ENCODE measurements at places on chromosomes 1 and 21.
A peak's percentile ranks its signal among the peaks of the same experiment; 100 is the strongest.

DNA sequence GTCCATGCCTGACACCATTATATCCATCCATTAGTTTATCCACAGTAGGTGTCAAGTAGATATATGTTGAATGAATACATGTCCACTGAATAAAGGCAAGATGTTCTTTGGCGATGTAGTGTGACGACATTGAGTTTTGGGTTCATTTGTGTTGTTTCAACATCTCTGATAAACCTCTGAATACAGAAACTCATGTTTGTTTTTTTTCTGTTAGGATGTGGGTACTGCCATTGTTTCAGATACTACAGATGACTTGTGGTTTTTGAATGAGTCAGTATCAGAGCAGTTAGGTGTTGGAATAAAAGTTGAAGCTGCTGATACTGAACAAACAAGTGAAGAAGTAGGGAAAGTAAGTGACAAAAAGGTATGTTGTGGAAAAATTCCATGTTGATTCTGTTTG, 28.1 kb downstream of the MDM4 start:
- DNase-seq: no peak

- no peak for DNase-seq
Observed at GRCh38 chr1:92957030-92957734, 4.1 kb downstream of the DIPK1A start.

DNA sequence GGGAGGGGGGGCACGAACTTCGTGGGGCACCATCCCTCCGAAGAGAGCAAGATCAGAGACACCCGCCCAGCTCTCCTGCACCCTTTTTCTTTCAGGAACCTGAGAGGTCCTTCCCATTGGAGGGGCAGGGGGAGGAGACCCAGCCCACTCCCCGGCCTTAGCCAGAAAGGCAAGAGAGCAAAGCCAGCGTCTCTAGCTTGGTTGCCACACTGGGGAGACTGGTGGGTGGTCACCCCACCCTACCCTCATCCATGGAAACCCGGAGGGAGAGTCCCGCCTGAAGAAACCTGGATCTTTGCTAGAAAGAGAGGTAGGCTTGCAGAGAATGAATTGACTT, 246 bp downstream of the ATP2B4 start:
- DNase-seq: no peak

DNA sequence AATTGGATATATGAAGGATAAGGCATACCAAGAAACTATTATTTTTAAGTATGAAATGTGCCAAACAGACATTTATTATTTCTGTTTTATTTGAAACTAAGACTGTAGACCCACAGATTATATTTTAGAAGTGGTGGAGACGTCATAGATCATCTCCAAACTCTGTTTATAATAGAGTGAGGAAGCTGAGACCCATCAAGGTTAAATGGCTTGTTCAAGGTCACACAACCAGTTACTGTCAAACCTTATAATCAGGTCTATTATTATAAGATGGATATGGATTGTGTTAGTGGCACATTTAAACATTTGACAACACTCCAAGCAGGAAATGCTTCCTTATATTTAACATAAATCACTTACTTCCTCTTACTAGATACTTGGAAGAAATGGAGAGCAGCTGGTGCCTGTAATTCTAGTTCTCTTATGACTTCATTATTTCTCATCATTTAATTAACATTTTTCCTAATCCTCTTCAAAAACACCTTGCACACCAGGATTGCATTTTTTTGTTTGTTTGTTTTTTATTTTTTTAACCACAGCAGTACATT, 117.0 kb downstream of the NEK7 start:
- DNase-seq: no peak

DNA sequence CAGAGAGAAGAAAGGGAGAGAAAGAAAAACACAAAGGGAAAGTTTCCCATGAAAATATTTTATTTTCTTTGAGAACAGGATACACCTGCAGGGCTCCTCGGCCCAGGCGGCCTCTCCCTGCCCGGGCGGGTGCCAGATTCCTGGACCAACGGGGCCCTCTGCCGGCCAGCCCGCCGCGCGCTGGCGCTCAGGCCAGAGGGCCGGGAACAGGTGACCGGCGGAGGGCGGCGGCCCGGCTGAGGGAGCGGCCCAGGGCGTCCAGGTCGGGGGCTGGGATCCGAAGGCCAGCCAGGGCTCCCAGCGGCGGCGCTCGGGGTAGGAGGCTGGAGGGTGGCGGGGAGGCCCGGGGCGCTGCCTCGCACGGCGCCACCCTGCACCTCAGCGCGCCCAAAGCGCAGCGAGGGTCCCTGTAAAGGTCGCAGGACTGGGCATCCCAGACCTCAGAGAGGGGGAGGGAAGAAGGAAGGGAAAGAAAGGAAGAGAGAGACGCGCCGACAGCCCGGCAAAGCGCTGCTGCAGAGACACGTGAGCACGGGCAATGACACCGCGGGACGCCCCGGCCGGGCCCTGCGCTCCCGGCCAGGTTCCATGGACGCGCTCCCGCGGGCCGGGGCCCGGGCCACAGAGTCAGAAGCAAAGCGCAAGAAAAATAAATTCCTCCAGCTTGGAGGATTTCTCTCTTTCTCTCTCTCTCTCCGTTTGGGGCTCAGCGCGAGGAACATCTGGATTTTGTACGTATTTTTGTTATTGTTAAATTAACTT, 927 bp downstream of the WNT9A start:
- peak; percentile 60 for DNase-seq

DNA sequence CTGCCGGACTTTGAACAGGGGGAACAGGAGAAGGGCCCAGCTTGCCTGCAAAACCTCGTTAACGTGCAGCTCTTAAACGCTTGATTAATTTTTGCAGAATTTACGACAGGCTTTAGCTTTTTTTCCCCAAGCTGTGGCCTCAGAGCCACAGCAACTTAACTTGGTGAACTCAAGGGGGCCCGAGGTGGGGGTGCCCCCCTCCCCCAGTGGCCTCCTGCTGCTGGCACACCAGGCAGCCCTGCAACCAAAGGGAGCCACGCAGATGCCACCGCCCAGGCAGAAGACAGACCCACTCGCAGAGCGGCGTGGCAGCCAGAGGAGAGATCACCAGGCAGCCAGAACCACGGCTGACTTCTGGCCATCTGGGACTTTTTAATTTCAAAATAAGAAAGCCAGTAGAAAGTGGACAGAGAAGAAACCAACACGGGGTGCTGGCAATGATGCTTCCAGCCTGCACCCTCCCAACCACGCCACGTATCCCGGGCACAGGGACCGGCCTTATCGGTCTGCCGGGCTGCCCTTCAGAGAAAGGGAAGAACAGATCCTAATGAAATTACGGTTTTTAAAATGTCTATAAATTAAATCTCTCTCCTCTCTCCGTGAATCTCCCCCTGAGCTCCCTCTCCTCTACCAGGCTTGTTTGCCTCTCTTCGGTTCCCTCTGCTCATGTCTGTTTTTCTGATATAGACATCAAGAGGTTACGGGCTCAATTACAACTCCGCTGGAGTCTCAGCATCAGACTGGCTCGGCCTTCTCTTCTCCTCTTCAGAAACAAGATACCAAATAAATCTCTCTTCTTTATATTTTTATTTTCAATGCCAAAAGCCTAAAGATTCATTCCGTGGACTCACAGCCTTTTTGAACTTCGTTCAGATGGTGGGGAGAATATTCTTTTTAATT, 6.4 kb downstream of the CASZ1 start:
- DNase-seq: no peak

GRCh38 chr1:232227306-232227705, 402.6 kb downstream of the SIPA1L2 start:
- no peak for DNase-seq

DNA sequence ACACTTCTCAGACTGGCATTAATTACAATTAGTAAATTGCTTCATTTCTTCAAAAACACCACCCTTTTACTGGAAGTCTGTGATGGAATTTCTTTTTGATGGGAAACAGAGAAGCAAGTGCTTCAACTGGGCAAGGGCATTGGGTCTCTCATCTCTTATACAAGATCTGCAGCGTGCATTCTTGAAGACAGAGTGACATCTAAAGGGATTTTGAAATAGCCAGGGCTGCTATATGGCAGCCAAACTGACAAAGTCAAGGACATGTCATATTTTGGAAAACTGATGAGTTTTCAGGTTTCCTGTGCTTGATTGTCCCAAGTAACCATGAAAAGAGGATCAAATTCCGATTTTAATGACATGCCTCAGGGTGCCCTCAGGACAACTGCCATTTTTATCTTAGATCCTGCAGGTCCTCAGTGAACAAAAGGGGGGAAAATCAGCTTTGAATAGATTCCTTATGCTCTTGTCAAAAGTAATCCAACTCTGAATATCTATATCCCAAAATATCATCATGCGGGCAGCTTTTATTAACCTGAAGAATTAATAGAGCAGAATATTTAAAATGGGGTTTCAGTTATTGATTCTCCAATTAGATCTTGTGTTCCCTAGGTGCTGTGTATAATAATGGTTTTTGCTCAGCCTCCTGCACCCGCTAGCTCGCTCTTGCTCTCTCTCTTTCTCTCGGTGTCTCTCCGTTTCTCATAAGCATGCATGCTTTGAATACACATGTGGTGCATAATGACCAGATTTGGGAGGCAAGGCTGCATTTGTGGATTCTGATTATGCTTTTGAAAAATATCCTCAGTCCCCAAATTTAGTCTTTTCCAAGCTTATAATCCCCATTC, 221.8 kb downstream of the TTLL7 start:
- no peak for DNase-seq

- DNase-seq: no peak
Observed at GRCh38 chr1:228866468-228866867, 131.2 kb downstream of the RHOU start.

GRCh38 chr1:60965280-60965854, 117.0 kb upstream of the NFIA start:
- DNase-seq: no peak

DNA sequence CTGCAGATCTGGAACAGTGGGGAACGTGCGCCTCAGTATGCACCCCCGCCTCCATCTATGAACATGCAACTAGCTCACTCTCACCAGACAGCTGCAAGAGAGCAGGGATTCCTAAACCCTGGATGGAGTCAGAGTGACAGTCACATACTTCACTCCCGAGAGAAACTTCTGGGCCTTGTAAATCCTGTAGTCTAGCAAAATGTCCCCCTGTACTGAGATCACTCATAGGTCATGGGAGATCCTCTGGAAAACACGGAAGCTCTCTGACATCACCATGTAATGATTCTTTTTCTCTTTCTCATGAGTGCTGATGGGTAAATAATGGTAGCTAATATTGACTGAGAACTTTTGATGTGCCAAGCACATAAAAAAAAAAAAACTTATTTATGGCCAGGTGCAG, 23.4 kb upstream of the TARDBP start:
- no peak for DNase-seq

GRCh38 chr1:196209265-196209664, 399.0 kb downstream of the KCNT2 start:
- no peak for DNase-seq

- no peak for DNase-seq
Observed at GRCh38 chr1:173915596-173915995, 1.5 kb downstream of the SERPINC1 start.

GRCh38 chr21:45847870-45848269, 133.7 kb upstream of the COL6A1 start:
- DNase-seq: no peak

DNA sequence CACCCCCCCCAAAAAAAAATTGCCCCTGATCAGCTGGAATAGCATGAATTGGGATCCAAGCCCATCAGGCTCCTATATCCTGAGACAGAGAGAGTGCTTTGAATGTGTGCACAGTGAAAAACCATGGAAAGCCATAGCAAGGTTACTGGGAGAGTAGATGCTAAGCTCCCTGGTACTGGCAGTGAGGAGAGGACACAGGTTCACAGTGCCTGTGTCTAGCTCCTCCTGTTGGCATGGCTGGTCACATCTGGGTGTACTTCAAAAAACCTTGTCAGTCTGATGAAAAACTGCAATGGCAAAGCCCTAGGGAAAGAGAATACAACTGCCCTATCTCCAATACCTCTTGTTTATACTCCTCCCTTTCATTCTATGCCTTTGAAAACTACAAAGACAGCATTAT, 12.9 kb downstream of the COPA start:
- DNase-seq: no peak

DNA sequence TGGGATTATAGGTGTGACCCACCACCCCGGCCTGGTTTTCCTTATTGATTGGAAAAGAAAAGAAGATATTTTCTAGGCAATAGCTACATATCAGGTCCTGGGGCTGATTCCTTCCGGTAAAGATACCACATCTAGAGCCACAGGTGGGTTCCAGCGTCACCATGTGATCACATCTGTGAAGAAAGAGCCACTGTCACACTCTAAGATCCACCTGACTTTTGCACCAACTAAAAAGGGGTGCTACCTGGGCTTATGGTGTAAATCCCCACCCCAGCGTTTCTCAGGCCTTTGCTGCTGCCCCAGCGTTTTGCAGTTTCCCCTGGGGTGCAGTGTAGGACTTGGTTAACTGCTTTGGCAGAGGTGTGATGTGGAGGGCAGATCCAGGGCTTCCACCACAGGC, 22.3 kb upstream of the PDE9A start:
- DNase-seq: no peak

- no peak for DNase-seq
Observed at GRCh38 chr1:203274603-203275381, 30.5 kb upstream of the BTG2 start.

DNA sequence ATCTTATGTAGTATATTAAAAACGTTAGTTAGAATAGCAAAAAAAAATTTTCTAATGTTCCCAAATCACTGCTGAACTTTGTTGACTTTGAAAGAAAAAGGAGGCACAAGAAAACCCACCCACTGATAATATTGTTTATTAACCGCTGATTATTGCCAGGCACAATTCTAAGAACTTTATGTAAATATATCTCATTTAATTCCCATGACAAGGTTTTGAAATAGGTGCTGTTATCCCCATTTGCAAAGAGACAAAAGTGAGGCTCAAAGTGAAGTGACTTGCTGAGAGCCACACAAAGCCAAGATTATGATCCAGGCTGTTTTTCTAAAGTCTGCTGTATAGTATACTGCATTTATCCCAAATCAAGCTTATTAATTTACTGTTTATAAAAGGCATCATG, 56.4 kb downstream of the SASS6 start:
- DNase-seq: no peak

DNA sequence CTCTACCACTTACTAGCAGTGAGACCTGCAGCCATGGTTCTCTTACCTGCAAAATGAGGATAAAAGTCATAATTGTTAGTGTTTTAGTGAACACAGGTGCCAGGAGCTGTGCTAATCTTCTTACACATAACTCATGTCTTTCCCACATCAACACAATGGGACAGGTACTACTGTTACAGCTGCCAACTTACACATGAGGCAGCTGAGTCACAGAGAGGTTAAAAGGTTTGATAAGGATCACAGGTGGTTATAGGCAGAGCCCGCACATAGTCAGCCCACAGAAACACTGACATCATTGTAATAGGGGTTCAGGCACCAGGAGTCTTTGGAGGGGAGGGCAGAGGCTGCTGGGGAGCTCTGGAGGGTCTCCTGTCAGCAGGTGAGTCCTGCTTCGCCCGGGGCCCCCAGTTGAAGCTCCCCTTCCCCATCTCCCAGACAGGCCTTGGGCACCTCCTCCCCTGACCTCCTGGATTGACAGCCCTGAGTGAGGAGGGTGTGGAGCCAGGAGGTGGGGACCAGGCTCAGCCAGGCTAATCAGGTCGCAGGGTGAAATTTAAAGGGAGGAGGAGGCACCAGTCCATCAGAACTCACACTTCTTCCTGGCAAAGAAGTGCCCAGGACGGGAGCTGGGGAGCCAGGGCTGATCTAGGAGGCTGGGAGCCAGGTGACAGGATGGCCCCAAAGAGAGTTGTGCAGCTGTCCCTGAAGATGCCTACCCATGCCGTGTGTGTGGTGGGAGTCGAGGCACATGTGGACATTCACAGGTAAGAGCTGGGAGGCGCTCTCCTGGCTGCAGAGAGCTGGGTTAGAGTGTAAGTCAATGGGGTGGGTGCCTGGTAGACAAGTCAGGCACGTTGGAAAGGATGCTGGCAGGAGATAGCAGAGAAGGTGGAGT, at the start of gene PADI1:
Gene PADI1 (plus strand): TSS at position 583 of the 895 bp plus-strand sequence. CDS start 90 bp downstream, at position 673.
- DNase-seq: no peak

- no peak for DNase-seq
Observed at GRCh38 chr1:27026621-27027574, 14.2 kb upstream of the TENT5B start.

Measured in activated CD4-positive, alpha-beta T cell treated with anti-CD3 and anti-CD28 coated beads, Interleukin-2, amount 50 U/mL, for 48 hours (primary cell).